NCI-H1048 (cell line): ENCODE measurements at places on chromosomes 12 and 14.

- DNase-seq = no peak
Measured at GRCh38 chr14:104816616-104816884, 15.6 kb downstream of the ZBTB42 start.

DNA sequence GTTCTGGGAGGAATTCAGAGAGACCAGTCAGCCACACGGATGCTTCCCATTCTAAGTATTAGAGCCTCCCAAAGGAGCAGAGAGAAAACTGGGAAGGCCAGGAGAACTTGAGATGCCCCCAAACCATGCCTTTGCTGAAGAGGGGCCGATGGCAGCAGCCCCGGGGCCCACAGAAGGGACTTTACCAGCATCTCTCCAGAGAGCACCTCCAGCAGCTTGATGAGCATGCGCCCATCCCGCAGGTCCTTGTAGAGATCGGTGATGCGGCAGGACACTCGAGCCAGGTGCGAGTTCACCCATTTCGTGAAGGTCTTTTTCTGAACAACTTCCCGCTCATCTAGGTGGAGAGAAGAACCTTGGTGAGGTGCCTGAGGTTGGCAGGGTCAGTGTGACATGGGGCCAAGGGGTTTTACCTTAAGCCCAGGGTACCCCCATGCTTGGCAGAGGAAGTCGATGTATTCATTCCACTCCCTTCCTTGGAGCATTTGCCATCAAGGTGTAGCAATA, 74.9 kb downstream of the SPTB start:
- DNase-seq = no peak

DNA sequence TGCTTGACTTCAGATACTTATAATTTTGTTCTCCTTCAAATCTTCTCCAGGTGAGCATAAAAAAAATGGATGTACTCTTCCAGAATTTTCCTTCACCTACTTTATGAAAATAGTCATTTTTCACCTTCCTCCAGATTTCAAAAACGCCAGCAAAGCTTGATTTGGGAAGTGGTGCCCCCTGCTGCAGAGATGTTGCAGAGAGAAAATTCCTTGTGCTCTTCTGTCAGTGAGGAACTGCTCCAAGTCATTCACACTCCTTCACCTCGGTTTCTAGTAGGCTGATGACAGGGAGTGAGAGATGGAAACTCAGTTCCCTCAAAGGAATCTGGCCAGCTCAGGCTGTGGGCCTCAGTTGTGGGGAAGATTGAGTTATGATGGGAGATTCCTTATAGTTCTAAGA, 24.2 kb upstream of the RNASE3 start:
- no peak for DNase-seq

GRCh38 chr12:11765421-11765816, 115.9 kb downstream of the ETV6 start:
- no peak for DNase-seq

DNA sequence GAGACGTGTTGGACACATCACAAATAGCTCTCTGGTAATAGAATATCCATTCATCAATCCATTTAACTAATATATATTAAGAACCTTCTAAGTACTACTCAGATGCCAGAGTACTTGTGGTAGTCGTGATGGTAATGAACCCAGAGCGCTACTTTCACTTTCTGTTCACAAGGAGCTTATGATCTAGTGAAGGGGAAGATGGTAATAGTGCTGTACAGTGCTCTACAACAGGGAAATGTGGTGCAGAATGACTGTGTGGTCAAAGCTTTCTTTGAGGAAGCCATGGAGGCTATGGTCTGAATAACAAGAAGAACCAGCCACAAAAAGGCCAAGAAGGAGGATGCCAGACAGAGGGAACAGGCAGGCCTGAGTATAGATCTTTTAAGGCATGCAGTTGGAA, 212.0 kb downstream of the PTPRO start:
- no peak for DNase-seq

DNA sequence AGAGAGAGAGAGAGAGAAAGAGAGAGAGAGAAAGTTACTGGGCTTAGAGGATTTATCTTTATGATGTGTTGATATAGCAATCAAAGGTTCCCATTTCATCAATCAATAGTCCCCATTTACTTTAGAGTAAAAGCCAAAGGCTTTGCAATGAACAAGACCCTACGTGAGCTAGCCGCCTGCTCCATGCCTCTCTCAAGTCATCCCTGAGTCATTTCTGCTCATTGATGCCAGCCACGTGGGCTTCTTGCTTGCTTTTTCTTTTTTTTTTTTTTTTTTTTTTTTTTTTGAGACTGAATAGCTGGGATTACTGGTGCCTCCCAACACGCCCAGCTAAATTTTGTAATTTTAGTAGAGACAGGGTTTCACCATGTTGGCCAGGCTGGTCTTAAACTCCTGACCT, 70.9 kb downstream of the GPR135 start:
- no peak for DNase-seq
